Hair follicle dermal papilla cell (primary cell): ENCODE measurements at places on chromosomes 11 and 22. TPM values are rescaled to one million over a fixed set of nuclear protein-coding genes. Genes with fewer than 3 reads are reported as not detected.

PARVB gene
- total RNA-seq, result 34.4 and 43.6 TPM in 2 replicates

ZFP91 gene
- total RNA-seq, result 57.8 and 58.9 TPM in 2 replicates

RCOR2 gene
- 1.6 and 2.1 TPM in 2 replicates for total RNA-seq

OR56A1 gene
- not detected in 2 replicates for total RNA-seq

EIF3M gene
- 281 and 346 TPM in 2 replicates for total RNA-seq
